ENCODE measurements at places on chromosomes 16 and 17. TPM values are rescaled to one million over a fixed set of nuclear protein-coding genes. Genes with fewer than 3 reads are reported as not detected.
A peak's percentile ranks its signal among the peaks of the same experiment; 100 is the strongest.

- H3K27ac ChIP-seq, result peak overlapping the region; percentile 74
- no peak overlapping the region for H3K4me3 ChIP-seq
- peak; percentile 90 for DNase-seq
- H3K4me1 ChIP-seq, result peaks cover 66% of the 10 kb centered on the region
- H3K36me3 ChIP-seq, result no peaks in the 10 kb centered on the region
- no peaks in the 10 kb centered on the region for H3K27me3 ChIP-seq
Observed at GRCh38 chr17:45311760-45312476, 4.9 kb downstream of the MAP3K14 start.

- no peaks in the 10 kb centered on the region for H3K36me3 ChIP-seq
- H3K4me1 ChIP-seq, result peaks cover 12% of the 10 kb centered on the region
- DNase-seq, result no peak
- no peak overlapping the region for H3K27ac ChIP-seq
- no peaks in the 10 kb centered on the region for H3K27me3 ChIP-seq
Observed at GRCh38 chr17:42453439-42453838, 5.2 kb upstream of the ATP6V0A1 start.

DNA sequence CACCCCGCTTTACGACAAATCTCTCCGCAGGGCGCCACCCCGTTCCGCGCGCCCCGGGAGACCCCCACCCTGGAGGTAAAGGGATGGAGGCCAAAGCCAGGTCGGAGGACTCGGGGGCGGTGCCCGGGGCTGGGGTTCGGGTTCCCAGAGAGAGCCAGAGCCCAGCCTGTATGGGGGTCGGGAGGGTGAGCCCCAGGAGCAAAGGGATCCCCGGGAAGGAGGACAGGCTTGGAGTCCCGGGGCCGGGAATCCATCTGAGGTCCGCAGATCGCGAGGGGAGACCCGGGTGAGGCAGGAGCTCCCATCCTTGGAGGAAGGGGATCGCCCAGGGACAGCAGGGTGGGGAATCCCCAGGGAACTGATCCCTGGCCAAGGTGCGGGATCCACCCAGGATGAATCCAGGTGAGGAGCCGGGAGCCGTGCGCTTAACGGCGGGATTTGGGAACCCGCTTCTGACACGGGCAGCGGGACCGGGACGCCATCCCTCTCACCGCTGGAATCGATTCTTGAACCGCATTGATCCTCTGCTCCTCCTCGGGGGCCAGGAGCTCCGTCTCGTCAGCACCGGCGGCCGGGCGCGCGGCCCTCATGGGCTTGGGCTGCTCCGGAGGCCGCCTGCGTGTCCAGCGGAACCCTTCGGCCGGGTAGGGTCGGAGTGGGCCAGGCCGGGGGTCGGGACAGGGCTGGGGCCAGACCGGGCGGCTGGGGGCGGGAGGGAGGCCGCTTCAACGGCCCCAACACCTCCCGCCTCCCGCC is at the start of gene MMD:
Gene MMD (minus strand): TSS at position 657 of the 756 bp plus-strand sequence. CDS start 140 bp downstream, at position 517.
- no peak for DNase-seq
- peak within 1 kb of the TSS; percentile 96 for H3K4me3 ChIP-seq
- H3K4me1 ChIP-seq, result peaks cover 7% of the 10 kb centered on the region
- H3K27ac ChIP-seq, result peak within 1 kb of the TSS; percentile 34

DNA sequence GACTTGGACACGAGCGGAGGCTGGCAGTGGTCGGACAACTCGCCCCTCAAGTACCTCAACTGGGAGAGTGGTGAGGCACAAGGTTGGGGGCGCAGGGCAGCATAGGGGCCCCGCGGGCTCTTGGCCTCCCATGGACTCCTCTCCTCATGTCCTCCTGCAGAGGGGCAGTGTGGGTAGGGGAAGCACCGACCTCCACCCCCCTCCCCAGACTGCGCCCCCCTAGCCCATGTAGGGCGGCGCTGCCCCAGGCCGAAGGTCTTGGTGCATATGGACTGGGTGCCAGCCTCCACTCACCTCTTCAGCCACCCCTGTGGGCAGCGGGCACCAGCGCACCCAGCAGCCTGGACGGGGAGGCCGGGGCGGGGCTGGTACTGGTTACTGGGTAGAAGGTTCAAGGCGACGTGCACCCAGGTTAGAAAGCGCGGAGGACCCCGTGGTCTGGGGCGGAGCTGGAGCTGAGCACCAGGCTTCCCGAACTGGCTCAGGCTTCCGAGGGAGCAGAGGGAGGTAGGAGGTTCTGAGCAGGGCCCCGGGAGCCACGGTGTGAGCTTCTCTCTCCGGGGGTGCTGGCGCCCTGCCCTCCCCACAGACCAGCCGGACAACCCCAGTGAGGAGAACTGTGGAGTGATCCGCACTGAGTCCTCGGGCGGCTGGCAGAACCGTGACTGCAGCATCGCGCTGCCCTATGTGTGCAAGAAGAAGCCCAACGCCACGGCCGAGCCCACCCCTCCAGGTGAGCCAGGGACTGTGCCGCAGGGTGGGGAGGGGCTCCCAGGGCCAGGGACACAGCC is 39.5 kb downstream of the MRC2 start:
- H3K27me3 ChIP-seq, result no peaks in the 10 kb centered on the region
- H3K27ac ChIP-seq, result no peak overlapping the region
- no peak overlapping the region for H3K4me3 ChIP-seq
- DNase-seq, result no peak
- no peaks in the 10 kb centered on the region for H3K36me3 ChIP-seq

DNA sequence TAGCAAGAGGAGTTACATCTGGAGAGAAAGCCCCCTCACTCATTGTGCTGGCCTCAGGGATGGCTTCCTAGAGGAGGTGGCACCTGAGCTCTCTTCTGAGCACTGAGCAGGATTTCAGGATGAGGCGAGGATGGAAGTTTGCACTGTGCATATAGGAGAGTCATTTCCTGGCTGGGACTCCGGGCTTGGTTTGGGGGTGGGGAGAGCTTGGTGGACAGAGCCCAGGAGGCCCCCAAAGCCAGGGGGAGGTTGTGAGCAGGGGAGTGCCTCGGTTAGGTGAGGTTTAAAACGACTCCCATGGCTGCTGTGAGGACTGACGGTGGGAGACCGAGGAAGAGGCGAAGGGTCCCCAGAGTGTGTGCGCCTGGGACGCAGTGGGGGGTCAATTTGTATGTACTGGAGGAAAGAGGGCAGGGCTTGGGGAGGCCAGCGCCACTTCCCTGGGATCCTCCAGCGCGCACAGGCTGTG is 1.2 kb downstream of the CAMKK1 start:
- no peaks in the 10 kb centered on the region for H3K36me3 ChIP-seq
- peak overlapping the region; percentile 65 for H3K27ac ChIP-seq
- H3K4me1 ChIP-seq, result peaks cover 59% of the 10 kb centered on the region

GRCh38 chr16:72255786-72256185 is 83.8 kb upstream of the PMFBP1 start:
- H3K36me3 ChIP-seq, result no peaks in the 10 kb centered on the region
- H3K27me3 ChIP-seq, result no peaks in the 10 kb centered on the region
- H3K4me1 ChIP-seq, result no peaks in the 10 kb centered on the region
- DNase-seq, result no peak
- no peak overlapping the region for H3K27ac ChIP-seq
- H3K4me3 ChIP-seq, result no peak overlapping the region

DNA sequence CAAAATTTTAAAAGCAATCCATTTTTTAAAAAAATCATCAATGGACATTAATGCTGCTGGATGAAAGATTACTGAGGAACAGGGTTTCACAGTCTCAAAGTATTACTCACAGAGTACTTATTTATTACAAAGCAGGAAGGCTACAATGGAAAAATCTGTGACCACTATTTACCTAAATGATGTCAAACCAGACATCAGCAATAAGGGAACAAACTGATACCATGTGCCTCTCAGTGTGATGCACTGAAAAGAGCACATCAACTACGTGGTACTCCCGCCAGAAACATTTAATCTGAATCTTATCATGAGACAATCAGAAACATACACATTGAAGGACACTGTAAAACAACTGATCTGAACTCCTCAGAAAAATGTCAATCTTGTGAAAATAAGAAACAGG is 124.2 kb downstream of the PARN start:
- H3K27ac ChIP-seq, result no peak overlapping the region
- H3K27me3 ChIP-seq, result no peaks in the 10 kb centered on the region
- no peak overlapping the region for H3K4me3 ChIP-seq
- no peak for DNase-seq

DNA sequence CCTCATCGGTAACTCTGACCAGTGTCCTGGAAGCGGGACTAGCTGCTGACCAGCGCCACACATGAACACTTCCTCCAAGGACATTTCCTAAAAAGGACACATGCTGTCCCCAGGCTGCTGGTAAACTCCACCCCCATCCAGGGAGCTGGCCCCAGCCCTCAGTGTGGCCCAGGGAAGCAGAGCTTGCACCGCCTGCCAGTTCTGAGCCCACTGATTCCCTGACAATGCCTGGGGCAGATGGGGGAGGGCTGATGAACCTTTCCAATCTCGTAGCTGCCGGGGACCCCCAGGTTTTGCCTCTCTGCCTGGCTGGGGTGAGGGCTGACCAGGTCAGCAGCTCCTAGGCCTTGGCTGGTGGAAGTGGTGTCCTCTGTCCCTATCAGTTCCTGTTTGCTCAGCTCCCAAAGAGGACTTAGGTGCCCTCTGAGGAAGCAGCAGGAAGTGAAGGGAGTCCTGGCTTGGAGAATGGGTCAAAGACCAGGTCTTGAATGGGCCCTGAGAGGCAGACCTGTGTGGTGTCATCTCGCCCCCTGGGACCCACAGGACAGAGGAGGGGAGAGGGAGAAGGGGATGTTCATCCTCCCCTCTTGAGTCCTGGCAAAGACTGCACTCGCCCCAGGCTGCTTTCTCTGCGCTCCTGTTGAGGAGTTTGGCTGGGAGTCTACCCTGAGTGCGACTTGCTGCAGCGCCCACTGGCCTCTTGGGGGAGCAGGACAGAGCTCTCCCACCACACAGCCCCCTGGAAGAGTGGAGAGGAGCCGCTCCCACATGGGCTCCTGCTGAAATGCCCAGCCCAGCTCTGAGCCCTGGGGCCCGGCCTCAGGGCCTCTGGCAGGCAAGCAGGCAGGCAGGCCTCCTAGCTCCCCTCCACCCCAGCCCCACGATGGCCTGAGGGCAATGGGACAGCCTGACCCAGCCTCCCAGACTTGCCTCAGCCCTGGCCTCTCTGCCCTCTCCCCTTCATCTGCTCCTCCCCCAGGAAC is 16.8 kb downstream of the PDK2 start:
- no peaks in the 10 kb centered on the region for H3K27me3 ChIP-seq
- H3K36me3 ChIP-seq, result peaks cover 25% of the 10 kb centered on the region
- H3K27ac ChIP-seq, result peak overlapping the region; percentile 49
- no peak overlapping the region for H3K4me3 ChIP-seq
- peaks cover 18% of the 10 kb centered on the region for H3K4me1 ChIP-seq

DNA sequence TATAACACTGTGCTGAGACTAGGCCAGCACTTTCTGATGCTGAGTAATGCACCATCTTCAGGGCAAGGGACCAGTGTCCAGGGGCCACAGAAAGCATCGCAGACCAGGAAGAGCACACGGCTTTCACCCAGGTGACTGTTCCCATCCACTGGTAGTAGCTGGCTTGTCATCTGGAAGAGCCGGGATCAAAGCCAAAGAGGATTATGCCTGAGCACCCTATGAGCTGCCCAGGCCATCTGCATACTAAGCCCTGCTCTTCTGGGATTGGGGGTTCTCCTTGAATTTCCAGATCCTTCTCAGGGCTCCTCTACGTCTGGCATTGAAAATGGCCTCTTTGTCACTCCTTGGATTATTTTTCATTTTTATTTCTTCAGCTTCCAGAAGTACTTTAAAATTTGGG is 140.7 kb downstream of the IRX3 start:
- H3K4me1 ChIP-seq, result no peaks in the 10 kb centered on the region
- no peak for DNase-seq
- H3K27ac ChIP-seq, result no peak overlapping the region
- H3K27me3 ChIP-seq, result no peaks in the 10 kb centered on the region

DNA sequence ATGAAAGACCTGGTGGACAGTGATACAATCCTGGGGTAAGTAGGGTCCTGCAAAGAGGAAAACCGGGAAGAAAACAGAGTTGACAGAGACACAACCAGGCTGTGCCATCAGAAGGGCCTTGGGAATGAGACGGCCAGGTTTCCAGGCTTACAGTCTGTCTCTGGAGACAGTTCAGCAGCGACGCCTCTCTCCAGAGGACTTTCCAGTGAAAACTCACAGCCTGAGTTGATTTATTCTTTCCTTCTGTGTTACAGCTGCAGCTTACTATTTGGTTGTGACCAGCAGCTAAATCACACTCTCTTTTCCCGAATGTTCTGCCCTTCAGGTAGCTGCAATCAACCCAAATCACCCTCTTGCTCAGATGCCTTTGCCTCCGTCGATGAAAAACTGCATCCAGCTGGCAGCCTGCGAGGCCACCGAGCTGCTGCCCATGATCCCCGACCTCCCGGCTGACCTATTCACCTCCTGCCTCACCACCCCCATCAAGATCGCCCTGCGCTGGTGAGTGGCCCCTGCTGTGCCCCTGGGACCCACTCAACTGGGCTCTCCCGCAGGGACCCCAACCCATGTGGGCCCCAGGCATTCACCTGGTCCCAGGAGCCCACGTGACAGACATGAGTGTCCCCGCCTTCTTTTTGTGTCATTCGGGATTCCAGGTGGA is 209.2 kb downstream of the RPTOR start:
- H3K27ac ChIP-seq, result no peak overlapping the region
- no peak overlapping the region for H3K4me3 ChIP-seq
- peaks cover 4% of the 10 kb centered on the region for H3K36me3 ChIP-seq

GRCh38 chr16:48101069-48101674 is 54.6 kb downstream of the ABCC12 start:
- H3K4me1 ChIP-seq, result peaks cover 19% of the 10 kb centered on the region
- peak overlapping the region; percentile 34 for H3K27ac ChIP-seq
- H3K27me3 ChIP-seq, result no peaks in the 10 kb centered on the region
- no peak overlapping the region for H3K4me3 ChIP-seq

- no peaks in the 10 kb centered on the region for H3K27me3 ChIP-seq
- H3K4me3 ChIP-seq, result no peak overlapping the region
- no peak overlapping the region for H3K27ac ChIP-seq
Observed at GRCh38 chr16:4309102-4309832, 6.6 kb upstream of the GLIS2 start.

DNA sequence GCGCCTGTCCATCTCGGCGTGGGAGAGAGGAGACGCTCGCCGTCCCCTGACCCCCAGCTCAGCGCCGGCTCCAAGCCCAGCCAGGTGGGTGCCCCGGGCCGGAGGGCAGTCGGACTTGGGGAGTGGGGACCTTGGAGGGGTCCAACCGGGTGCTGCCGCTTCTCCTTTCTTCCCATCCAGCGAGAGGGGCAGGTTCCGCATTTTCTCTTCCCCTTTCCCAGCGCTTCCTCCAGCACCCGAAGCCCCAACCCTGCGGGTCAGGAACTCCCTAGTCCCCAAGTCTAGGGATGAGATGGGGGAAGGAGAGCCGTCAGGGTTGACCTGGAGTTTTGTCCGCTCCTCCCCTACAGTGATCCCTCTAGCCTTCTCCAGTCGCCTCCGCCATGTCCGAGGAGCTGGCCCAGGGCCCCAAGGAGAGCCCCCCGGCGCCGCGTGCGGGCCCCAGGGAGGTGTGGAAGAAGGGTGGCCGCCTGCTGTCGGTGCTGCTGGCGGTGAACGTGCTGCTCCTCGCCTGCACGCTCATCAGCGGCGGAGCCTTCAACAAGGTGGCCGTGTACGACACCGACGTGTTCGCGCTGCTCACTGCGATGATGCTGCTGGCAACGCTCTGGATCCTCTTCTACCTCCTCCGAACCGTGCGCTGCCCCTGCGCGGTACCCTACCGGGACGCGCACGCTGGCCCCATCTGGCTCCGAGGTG is at the start of gene OTOP2:
Gene OTOP2 (plus strand): TSS at position 24 of the 699 bp plus-strand sequence. CDS start 360 bp downstream, at position 384.
- no peak for DNase-seq
- H3K36me3 ChIP-seq, result no peaks in the 10 kb centered on the region
- H3K4me1 ChIP-seq, result peaks cover 21% of the 10 kb centered on the region
- H3K4me3 ChIP-seq, result no peak within 1 kb of the TSS
- no peak within 1 kb of the TSS for H3K27ac ChIP-seq
- peaks cover 21% of the 10 kb centered on the region for H3K27me3 ChIP-seq

The MYLK3 gene
- 0.10 TPM for total RNA-seq

The PDE6G gene
- not detected for total RNA-seq

The MAPT gene
- 1.8 TPM for total RNA-seq

All from thyroid gland (tissue), 4 donors.